ENCODE measurements at places on chromosomes 13 and 19.

GRCh38 chr13:24183741-24184182 lies 23.2 kb downstream of the SPATA13 start:
- no peak for DNase-seq

- no peak for DNase-seq
Measured at GRCh38 chr13:20667857-20668437, 35.6 kb upstream of the IL17D start.

DNA sequence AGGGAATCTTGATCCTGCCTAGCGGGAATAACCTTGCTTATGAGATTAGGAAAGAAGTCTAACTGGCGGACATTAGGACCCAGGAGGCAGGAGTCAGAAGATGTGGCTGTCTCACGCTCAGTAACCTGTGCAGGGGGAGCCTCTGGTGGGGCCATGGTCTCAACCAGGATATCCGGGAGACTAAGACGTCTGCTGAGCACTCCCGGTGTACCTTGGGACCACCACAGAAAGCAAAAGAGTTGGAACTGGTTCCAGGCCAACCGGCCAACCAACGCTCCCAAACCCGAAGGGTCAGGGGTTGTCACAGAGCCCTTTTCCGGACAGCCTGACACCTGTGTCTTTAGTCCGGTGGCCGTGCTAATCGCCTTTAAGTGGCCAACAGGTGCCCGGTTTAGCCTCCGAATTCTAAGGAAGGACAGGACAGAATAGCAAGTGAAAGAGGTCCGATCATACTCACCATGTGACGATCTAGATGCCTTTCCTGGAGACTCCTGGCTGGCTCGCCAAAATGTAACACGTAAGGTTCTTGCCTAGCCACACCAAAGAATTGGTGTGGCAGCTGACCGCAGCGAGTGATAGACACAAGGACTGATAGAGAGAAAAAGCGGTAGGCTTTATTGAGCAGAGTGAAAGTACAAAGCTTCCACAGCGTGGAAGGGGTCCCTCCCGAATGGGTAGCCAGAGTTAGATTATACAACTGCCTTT lies 103.9 kb upstream of the DIAPH3 start:
- DNase-seq = peak; percentile 19

GRCh38 chr19:10543420-10544241 lies at the start of gene ATG4D:
ATG4D (plus strand) TSS chr19:10543904; CDS start chr19:10544091, 187 bp downstream.
- peak; percentile 72 for DNase-seq

Data from T-cell (primary cell).